Glutamatergic neuron (in vitro differentiated cells): ENCODE measurements at places on chromosomes 6 and 20.
A peak's percentile ranks its signal among the peaks of the same experiment; 100 is the strongest.

- H3K4me3 ChIP-seq = peak overlapping the region; percentile 91
- H3K36me3 ChIP-seq = peaks cover 4% of the 10 kb centered on the region
- peaks cover 6% of the 10 kb centered on the region for H3K4me1 ChIP-seq
- DNase-seq = no peak
- H3K27me3 ChIP-seq = peaks cover 3% of the 10 kb centered on the region
Observed at GRCh38 chr20:17531665-17532025, 466 bp upstream of the BFSP1 start.

GRCh38 chr6:93859971-93860370 lies 440.6 kb upstream of the EPHA7 start:
- no peak for DNase-seq
- H3K4me3 ChIP-seq = no peak overlapping the region
- H3K27me3 ChIP-seq = no peaks in the 10 kb centered on the region
- peak overlapping the region; percentile 7 for H3K27ac ChIP-seq
- peaks cover 12% of the 10 kb centered on the region for H3K4me1 ChIP-seq

- DNase-seq = no peak
- H3K36me3 ChIP-seq = peaks cover 11% of the 10 kb centered on the region
- no peak overlapping the region for H3K4me3 ChIP-seq
- H3K27ac ChIP-seq = no peak overlapping the region
Observed at GRCh38 chr20:24779131-24779530, 169.9 kb upstream of the CST7 start.

DNA sequence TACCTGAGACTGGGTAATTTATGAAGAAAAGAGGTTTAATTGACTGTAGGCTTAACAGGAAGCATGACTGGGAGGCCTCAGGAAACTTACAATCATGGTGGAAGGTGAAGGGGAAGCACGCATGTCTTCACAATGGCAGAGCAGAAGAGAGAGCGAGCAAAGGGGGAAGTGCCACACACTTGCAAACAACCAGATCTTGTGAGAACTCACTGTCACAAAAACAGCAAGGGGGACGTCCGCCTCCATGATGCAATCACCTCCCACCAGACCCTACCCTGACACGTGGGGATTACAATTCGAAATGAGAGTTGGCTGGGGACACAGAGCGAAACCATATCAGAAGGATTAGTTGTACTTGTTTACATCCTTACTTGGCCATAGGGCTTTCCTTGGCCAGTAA lies 49.7 kb downstream of the FIG4 start:
- H3K4me1 ChIP-seq = peaks cover 11% of the 10 kb centered on the region
- H3K36me3 ChIP-seq = peaks cover 6% of the 10 kb centered on the region
- H3K4me3 ChIP-seq = no peak overlapping the region
- no peak overlapping the region for H3K27ac ChIP-seq

- DNase-seq = no peak
- H3K27me3 ChIP-seq = peaks cover 2% of the 10 kb centered on the region
- H3K36me3 ChIP-seq = peaks cover 8% of the 10 kb centered on the region
- H3K27ac ChIP-seq = no peak overlapping the region
- no peaks in the 10 kb centered on the region for H3K4me1 ChIP-seq
Observed at GRCh38 chr6:971981-972640, 279.2 kb upstream of the EXOC2 start.

- no peak overlapping the region for H3K27ac ChIP-seq
- H3K4me3 ChIP-seq = no peak overlapping the region
- H3K27me3 ChIP-seq = no peaks in the 10 kb centered on the region
- DNase-seq = no peak
- peaks cover 5% of the 10 kb centered on the region for H3K4me1 ChIP-seq
Observed at GRCh38 chr6:114521926-114522325, 179.1 kb upstream of the HS3ST5 start.

GRCh38 chr6:150932996-150933395 lies 67.5 kb downstream of the MTHFD1L start:
- no peaks in the 10 kb centered on the region for H3K27me3 ChIP-seq
- no peak overlapping the region for H3K4me3 ChIP-seq
- H3K4me1 ChIP-seq = peaks cover 2% of the 10 kb centered on the region
- no peak for DNase-seq
- H3K36me3 ChIP-seq = no peaks in the 10 kb centered on the region

- no peak for DNase-seq
- H3K4me1 ChIP-seq = no peaks in the 10 kb centered on the region
- H3K27ac ChIP-seq = no peak overlapping the region
- H3K4me3 ChIP-seq = no peak overlapping the region
- H3K27me3 ChIP-seq = no peaks in the 10 kb centered on the region
Observed at GRCh38 chr6:116313101-116313776, 33.5 kb upstream of the TSPYL1 start.
